ENCODE measurements at places on chromosomes 6 and 20.

- no peak for DNase-seq
These were observed 298.4 kb downstream of the ALDH8A1 start for GRCh38 chr6:134651519-134651918.

GRCh38 chr6:72464246-72464645 is 157.6 kb upstream of the KCNQ5 start:
- no peak for DNase-seq

DNA sequence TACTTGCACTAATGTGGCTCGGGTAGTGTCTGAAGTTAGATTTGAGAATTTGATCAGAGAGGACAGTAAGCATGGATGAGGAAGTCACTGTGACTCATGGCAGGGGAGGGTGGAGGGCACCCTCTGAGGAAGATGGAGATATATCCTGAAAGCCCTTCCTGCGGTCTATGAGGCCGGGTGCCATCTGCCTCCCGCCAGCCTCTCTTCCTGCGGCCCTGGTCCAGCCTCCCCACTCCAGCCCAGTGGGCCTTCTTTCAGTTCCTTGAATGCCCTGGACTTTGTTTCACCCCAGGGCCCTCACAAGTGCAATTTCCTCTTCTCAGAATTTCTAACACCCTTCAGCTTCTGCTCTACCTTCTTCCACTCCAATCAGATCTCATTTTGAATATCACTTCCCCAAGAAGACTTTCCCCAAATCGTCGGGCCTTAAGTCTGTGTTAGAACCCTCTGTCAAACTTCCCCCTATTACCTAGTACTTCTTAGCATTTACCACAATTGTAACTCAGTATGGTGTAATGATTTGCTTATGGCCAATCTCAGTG is 20.2 kb upstream of the TNFAIP3 start:
- no peak for DNase-seq

DNA sequence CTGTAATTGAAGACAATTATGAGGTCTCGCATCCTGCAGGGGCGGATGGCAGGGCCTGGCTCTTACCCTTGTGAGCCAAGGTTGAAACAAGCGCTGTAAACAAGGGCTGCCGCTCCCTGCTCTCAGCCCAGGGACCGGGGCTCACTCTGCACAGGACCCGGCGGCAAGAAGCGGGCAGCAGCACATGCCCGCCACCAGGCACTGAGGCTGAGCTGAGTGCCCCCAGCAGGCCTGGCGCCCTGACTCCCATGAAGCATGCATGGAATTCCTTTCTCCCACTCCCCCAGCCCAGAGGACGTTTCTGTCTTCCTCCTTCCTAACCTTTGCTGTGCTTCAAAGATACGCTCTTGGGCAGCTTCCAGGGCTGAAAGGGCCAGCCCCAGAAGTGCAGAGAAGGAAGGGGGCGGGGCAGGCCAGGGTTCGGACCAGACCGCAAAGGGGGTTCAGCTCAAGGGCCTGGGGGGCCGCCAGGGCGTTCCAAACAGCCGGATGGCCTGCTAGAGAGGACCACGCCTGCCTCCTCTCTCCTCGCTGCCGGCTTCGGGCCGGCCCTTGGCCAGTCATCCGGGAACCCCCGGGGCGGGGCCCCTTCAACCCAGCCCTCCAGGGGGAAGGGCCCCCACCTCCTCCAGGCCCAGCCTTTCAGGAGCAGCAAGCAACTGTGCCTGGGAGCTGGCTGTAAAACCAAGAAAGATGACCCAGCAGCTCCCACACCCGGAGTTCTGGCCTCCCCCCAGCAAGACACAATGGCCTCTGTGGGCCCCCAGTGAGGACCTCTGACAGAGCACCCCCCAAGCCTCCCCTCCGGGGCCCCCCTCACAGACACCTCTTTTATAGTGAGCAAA is 109.9 kb downstream of the NOL4L start:
- DNase-seq, result no peak

GRCh38 chr6:161169035-161169434 is 104.8 kb downstream of the AGPAT4 start:
- DNase-seq, result no peak

DNA sequence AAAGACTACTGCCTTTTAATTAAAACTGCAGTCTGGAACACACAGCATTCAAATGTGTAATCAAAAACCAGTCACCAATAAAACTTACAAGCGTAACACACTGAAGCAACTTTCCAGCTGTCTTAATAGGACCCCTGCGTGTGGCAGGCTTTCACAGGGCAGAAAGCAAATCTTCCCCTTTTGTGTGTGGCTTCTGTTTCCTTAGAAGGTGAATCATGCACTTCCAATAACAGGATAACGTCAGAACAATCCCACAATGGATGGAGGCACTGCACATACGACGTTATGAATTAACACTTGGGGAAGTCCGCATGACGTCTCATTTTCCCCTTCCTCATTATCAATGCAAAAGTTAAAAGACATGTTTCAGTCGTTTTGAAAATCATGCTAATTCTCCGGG is 44.8 kb downstream of the INSM1 start:
- no peak for DNase-seq

DNA sequence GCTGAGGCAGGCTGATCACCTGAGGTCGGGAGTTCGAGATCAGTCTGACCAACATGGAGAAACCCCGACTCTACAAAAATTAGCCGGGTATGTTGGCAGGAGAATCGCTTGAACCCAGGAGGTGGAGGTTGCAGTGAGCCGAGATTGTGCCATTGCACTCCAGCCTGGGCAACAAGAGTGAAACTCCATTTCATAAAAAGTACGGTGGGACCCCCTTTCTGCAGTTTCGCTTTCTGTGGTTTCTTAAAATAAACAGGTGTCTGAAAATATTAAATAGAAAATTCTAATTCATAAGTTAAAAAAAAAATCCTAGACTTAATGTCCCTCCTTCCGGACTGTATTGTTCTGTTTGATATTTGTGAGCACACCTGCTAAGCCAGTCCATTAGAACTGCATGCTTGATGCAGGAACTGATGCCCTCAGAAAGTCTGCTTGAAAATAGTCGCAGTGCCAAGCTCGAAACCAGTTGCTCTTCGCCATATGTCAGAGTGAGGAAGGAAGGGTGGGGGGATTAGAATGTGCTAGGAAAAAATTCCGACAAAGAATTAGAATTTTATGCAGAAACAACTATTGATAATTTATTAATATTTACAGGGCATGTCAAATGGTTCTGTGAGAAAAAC is 85.9 kb downstream of the JARID2 start:
- DNase-seq, result no peak

- no peak for DNase-seq
These were observed 326.7 kb upstream of the FLRT3 start for GRCh38 chr20:14664101-14664500.

DNA sequence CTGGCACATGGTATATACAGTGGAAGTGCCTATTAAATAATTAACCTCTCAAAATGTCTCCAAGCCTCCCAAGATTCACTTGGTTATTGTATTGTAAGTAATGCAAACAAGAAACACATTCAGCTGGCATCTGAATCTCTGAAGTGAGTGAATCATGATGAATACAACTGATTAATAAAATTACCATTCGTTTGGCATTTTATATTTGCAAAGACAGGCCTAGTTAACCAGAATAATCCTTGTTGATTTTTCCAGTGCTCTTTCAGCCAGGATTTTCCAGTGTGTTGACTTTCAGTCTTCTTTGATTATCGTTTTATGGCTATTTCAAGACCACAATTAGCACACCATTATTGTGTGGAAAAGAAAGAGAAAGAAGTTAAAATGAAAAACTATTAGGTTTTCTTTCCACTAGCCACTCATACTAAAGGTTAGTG is 20.3 kb downstream of the SLC22A2 start:
- DNase-seq, result no peak

DNA sequence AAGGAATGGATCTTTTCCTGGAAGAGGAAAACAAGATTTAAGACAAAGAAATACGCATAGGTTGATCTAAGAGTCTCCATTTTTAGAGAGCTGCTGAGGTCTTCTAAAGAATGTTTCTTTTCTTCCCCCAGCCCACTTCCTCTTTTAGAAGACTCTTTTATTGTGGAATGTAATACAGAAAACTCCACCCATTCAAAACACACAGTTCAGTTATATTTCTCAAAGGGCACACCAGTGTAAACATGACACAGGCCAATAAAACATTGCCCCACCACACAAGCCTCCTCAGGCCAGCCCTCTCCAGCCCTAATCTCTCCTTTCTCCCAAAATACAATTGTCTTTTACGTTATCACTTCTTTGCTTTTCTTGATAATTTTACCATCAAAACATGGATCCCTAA is 42.8 kb downstream of the SLC35B3 start:
- DNase-seq, result no peak

DNA sequence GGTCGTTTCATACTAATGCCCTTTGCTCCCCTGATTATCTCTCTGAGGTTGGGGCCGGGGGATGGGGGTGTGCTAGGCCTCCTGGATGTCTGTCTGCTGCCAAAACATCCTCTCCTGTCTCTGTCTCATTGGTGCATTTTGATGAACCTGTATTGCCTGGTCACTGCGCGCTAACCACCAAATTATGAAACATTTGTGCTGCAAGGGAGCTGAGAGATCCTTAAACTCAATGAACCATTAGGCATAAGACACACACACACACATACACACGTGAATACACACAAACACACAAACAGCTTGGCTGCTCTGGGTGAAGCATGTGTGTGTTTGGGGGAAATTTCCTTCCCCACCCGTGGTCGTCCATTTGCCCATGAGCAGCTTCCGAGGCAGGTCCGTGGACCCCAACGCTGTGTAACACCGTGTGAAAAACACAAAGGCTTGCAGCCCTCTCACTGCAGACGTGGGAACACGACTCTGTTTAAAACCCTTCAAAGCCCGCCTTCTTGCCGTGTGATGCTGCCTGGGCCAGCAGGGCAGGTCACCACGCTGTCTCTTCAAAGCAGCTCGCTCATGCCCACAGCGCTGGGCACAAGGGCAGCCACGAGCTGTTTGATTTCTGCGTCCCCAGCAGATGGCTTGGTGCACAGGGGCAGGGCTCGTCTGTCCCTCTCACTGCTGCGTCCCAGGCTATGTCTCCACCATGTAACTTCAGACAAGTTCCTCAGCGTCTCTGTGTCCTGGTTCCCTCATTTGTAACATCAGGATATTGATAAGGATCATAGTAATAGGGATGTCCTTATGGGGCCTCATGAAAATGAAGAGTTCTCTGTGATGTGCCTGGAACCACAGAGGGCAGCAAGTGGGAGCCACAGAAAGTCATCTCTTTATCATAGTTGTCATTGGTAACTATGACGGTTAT is 96.8 kb downstream of the CDH26 start:
- no peak for DNase-seq

GRCh38 chr6:129567374-129567773 is 142.6 kb downstream of the ARHGAP18 start:
- peak; percentile 22 for DNase-seq

GRCh38 chr20:37276494-37277252 is 12.8 kb upstream of the MANBAL start:
- DNase-seq, result peak; percentile 4

GRCh38 chr6:21741221-21742109 is 147.9 kb downstream of the SOX4 start:
- no peak for DNase-seq

DNA sequence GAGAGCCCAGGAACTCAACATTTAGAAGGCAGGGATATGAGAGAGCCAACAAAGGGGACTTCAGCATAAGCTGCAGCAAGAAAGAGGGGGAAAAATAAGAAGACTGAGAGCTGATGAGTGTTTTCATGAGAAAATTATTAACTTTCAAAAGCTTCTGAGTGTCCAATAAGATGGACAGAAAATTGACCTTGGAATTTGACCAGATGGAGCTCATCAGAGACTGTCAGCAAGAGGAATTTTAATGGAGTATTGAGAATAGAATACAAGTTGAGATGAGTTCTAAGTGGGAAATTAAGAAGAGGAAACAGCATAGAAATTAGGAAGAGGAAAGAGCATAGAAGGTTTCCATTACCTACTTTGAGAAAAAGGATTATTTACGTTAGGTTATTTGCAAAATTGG is 428.2 kb downstream of the LMBRD1 start:
- no peak for DNase-seq
